Stimulated activated CD4-positive, alpha-beta T cell treated with anti-CD3 and anti-CD28 coated beads, Interleukin-1b, Interleukin-23, amount 100 ng/mL, for 4 hours (primary cell): ENCODE measurements at places on chromosomes 3 and 15.

GRCh38 chr3:157166561-157166960, 6.6 kb upstream of the CCNL1 start:
- DNase-seq = no peak

- no peak for DNase-seq
These were observed 9.6 kb downstream of the GOLGB1 start for GRCh38 chr3:121739902-121740301.

GRCh38 chr15:88986949-88987590, 73.9 kb upstream of the MFGE8 start:
- no peak for DNase-seq

DNA sequence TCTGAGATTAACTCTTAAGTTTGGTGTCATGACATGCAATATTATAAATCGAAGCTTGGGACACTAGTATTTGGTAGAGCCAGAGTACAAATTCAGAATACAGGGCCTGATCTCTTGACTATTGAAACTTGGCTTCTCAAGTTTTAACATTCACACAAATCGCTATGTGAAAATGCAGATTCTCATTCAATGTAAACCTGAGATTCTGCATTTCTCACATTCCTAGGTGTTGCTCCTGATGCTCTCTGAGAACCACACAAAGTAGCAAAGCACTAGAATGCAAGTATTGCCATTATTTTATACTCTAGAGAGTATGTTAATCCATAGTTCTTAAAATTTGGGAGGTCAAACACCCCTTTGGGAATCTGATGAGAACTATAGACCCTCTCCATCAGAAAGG, 47.9 kb downstream of the WDR49 start:
- DNase-seq = no peak

- DNase-seq = no peak
These were observed 737.7 kb upstream of the ALCAM start for GRCh38 chr3:104629038-104629437.

- no peak for DNase-seq
These were observed 4.0 kb upstream of the A4GNT start for GRCh38 chr3:138136201-138136600.

DNA sequence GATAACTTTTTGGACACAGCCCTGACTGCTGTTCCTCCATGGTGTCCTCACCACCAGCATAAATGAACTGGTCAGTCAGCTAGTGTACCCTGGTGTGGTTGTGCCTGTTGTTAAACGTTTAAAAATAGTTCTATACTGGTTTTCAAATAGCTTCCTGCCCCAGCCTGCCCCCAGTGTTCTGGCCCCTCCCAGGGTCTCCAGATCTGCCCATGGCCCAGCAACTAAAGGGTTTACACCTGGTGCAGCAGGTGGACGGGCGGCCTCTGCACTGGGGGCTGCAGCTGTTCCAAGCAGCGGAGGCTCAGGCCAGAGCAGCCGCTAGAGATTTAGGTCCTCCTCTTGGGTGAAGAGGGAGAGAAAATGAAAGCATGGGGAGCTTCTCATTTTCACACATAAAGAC, 6.1 kb upstream of the NR2E3 start:
- no peak for DNase-seq

DNA sequence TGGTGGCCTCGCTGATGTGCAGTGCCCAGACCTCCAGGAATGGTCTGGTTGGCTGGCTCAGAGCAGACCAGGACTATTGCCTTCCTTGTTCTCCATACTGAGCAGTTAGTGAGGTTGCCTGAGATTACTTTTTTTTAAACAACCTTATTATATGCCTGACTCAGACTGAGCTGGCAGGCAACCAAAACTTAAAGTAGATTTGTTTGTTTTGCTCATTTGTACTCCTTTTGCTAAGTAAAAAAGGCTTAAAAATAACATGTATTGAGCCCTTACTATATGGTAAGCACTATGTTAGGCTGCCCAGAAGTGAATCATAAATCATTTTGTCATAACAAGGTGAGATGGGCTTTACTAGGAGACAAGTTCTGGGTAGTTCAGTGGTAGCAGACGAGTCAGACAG, 92.4 kb downstream of the GHSR start:
- DNase-seq = no peak

GRCh38 chr3:5465183-5465582, 277.7 kb downstream of the EDEM1 start:
- no peak for DNase-seq

- DNase-seq = no peak
These were observed 120.7 kb downstream of the EEFSEC start for GRCh38 chr3:128273841-128274573.

DNA sequence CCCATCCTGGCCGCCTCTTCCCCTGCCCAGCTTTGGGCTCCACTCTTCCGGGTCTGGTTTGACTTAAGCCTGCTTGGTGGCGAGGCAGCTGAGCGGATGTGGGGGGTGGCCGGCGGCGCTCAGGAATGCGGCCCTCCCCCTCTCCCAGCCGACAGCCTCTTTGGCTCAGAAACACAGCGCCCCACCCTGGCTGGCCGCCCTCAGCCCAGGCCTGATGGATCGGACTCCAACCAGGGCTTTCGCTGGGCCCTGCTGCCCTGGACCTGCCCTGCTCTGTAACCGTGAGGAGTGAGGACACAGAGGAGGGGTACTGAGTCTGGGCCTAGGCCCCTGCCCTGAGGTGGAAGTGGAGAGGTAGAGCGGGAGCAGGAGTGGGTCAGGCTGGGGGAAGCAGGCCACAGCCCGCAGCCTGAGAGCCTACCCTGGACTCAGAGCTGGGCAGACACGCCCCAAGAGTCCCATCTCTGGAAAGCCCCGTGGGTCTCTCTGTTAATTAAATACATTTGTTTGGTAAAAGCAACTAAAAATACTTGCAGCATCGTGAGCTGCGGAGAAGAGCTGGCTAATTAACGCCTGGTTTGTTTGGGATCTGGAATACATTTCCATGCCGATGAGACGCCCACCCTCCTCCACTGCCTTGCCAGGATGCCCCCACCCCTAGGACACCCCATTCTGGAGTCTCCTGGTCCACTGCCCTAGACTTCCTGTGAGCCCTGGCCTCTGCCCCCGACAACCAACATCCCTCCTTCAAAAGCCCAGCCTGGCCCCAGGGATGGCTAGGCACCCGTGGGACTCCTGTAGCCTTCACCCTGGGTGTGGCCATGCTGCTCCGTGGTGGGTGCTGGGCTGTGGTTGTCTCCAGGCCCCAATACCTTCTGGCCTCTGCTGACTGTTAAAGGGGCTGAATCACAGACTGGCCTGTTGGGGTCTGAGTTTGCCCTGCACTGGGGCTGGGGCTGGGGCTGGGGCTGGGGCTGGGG, 19.6 kb downstream of the PLXNA1 start:
- DNase-seq = no peak

DNA sequence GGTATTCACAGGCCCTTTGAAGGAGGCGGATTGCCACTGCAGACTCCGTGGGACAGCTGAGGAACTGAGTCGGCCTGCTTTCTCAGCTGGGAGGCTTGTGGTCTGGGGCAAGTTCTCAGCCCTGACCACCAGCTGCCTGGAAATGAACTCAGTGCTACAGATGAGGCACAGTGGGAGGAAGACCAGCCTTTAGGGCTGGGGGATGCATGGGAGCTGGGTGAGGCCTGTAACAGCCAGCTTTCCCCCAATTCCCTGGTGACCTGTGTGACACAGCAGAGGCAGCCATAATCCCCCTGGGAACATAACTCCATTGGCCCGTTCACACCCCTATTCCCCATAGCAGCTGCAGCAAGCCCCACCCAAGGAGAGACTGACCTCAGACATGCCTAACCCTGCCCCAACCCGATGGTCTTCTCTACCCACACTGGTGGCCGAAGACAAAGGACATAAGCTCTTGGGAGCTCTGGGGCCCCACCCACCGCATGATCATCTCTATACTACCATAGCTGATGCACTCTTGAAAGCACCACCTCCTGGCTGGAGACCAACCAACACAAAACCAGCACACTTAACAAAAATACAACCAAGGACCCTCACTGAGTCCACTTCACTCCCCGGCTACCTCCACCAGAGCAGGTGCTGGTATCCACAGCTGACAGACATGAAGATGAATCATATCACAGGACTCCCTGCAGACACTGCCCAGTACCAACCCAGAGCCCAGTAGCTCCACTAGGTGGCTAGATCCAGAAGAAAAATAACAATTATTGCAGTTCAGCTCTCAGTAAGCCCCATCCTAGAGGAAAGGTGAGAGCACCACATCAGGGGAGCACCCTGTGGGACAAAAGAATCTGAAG, 24.9 kb downstream of the ZMAT3 start:
- DNase-seq = no peak

DNA sequence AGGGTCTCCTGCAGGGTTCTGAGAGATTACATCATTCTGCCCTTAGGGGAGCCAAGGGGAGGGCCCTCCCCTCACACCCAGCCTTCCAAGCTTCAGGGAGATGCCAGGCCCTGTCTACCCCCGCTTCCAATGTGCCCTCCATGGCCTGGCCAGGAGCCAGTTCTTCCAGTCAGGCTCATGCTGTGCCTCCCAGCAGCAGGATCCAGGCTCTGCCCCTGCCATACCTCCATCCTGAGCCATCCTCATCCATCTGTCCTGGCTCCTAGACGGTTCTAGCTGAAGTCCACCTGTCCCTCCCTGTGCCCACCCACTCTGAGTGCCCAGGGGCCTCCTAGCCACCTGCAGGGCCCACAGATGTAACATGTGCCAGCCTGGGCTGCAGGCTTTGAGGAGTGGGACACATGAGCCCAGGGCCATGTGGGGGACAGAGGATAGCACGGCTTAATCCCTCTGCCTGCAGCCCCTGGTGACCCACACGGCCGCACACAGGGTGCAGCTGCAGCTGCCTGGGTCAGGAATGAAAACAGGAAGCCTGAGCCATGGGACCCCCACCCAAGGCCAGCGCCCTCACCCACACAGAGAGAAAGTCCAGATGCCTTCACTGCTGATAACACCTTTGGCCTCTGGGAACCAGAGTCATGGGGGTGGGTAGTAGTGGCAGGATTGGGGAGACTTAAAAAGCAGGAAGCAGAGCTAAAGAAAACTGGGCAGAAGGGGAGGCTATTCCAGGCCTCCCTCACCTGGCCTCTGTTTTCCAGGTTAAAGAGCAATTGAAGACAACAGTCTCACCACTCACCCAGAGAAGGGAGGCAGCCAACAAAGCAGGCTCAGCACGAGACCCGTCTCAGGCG, 11.8 kb downstream of the PLCD1 start:
- DNase-seq = no peak

GRCh38 chr3:194574639-194575483, 58.4 kb downstream of the TMEM44 start:
- no peak for DNase-seq

DNA sequence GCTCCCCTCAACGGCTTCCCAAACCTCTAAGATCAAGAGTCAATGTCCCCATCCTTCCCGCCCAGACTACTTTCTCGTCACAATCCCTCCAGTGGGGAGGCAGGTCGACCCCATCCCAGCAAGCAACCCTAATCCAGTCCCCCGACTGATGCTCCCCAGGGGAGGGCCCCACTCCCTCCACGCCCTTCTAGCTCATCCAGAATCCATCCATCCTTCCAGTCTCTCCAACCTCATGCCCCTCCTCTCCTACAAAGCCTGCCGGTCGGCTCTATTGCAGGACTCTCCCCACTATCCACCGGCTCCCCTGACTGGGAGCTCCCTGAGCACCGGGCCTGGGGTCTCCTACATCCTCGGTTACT, 1.3 kb downstream of the ADAMTS7 start:
- no peak for DNase-seq

DNA sequence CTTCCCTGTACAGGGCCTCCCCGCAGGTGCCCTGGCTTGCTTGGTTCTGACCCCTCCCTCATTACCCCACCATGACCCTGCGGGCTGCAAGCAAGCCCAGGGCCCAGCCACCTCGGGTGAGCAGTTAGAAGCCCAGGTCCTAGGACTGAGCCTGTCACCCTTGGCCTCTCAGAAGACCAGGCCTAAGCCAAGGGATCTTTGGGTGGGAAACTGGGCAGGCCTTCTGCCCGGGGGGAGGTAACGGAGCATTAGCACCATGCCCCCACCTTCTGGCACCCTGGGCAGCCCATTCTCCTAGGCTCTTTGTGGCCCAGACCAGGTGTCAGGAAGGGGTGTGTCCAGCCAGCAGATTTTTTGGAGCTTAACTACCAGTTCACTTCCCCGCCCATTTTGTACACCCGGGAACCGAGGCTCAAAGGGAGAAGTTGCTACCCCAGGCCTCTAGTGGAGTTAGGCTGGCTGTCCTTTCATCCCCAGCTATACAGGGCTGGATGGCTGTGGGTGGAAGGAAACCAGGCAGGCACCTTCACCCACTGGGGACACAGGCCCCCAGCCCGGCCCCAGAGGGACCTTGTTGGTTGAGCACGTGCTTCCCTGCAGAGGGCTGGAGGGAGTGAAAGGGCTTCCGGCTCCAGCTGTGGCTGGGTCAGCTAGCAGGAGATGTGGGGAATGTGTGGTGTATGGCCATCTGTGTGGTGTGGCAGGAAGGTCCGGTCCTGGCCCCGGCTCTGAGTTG, 1.4 kb downstream of the CSK start:
- no peak for DNase-seq

- no peak for DNase-seq
These were observed 46.0 kb downstream of the UACA start for GRCh38 chr15:70717237-70717793.

DNA sequence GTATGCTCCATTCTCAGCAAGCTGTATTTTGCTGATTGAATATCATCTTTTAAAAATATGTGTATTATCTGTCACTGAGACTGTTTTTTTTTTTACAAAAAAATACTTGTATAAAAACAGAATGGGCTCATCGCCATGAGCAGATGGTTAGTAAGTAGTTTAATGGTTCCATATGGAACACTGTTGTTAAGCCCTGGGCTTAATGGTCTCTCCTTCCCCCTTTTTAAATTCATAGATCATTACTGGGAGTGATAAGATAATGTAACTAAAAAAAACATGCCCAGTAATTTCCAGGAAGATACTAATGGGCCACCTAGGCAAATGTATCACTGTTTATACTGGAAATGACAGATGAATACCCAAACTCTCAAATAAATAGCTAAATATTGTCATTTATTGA, 95.3 kb upstream of the TPRG1 start:
- DNase-seq = no peak

GRCh38 chr3:129261894-129262293, 12.5 kb downstream of the COPG1 start:
- DNase-seq = no peak

DNA sequence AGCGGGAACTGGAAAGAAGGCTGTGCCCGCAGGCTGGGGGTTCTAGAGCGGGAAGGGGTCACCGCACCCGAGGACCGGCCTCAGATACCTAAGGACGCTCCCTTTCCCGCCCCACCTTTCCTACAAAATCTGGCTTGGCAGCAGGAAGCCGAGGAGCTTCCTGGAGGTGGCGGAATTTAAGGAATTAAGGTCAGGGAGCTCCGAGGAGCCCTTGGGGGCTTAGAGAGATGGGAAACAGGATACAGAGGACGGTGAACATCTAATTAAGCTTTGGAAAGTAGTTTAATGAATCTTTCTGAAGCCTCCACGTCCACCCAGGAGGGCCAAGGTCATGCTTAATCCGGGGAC, 507 bp upstream of the AP3B2 start:
- DNase-seq = no peak

DNA sequence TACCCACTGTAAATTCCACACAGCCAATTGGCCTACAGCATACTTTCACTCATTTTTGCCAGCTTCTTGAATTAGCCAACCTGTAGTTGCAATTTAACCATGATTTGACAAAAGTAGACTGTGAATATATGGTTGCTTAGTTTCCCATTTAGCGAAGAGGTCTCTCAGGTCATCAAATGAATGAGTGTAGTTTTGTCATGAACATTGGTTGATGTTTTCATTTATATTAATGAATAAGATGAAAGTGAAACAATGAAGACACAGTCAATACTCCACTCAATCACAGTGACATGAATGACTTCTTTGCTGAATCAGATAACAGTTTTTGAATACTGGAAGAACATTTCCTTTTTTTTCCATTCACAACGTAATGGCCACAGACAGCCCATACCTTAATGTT, 15.3 kb upstream of the FAM3D start:
- no peak for DNase-seq

- DNase-seq = no peak
These were observed 2.9 kb downstream of the MBNL1 start for GRCh38 chr3:152271501-152272236.
